ENCODE measurements at places on chromosomes 3 and 15.

GRCh38 chr3:42578054-42578453, 3.7 kb downstream of the SEC22C start:
- DNase-seq = no peak

DNA sequence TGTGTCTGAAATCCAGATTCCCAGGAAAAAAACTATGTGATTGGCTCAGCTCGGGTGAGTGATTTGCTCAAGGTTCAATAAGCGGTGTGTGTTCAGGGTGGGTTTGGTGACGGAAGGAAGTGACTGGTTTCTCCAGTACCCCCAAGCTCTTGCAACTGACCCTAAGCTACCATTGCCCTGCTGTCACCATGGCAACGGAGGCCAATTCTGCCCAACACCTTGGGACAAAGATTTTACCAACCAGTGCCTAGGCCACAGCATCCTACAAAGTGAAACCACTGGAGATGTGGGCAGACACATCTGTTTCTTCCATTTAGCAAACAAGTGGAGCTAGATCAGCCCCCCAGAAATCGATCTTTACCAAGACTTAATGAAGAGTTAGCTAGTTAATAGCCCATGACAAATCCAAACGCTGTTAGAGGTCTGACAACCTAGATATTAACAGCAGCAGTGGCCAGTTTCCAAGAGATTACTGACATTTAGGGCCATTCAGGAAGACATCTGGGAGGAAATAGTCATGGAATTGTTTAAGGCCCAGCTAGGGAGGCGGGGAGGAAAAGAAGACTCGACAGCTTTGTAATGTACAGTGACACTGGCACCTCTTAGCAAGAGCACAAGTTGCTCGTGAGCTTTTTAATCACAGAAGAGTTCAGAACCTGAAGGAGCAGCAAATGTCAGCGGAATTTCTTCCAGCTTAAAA, 195.9 kb downstream of the SLCO3A1 start:
- DNase-seq = no peak

DNA sequence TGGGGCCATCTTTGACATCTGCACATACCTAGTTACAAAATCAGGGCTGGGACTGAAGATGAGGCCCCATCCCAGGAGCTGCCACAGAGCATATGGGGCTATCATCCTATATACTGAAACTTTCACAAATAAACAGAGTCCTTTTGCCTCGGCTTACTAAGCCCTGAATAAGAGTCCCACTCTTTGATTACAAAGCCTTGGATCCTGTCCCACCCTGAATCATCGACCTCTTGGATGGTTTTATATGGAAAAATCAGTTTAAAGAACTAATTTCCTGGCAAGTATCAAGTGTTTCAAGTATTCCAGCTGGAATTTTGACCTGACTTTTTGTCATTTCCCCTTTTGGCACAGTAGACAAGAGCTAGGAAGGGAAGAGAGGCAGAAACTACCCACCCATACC, 331.3 kb upstream of the FRG2C start:
- DNase-seq = no peak

GRCh38 chr3:194472290-194472920, 14.4 kb downstream of the ATP13A3 start:
- no peak for DNase-seq

DNA sequence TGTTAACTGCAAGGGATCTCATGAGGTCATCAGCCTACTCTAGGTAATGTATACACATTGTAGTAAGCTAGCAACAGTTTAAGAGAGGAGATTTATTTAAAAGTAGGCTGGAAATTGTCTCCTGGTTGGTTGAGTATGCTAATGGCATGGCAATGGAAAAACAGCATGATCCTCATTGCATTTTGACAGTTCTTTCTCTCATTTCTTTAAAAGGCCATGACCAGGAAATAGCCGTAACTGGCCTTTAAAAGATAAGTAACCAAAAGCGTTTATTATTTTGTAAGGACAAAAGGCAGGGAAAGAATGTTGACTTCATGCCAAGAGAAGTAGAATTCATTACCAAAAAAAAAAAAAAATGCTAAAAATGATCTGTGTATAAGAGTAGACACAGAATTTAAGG, 310.3 kb downstream of the FGF12 start:
- no peak for DNase-seq

GRCh38 chr3:137148406-137148805, 190.6 kb downstream of the IL20RB start:
- DNase-seq = no peak

DNA sequence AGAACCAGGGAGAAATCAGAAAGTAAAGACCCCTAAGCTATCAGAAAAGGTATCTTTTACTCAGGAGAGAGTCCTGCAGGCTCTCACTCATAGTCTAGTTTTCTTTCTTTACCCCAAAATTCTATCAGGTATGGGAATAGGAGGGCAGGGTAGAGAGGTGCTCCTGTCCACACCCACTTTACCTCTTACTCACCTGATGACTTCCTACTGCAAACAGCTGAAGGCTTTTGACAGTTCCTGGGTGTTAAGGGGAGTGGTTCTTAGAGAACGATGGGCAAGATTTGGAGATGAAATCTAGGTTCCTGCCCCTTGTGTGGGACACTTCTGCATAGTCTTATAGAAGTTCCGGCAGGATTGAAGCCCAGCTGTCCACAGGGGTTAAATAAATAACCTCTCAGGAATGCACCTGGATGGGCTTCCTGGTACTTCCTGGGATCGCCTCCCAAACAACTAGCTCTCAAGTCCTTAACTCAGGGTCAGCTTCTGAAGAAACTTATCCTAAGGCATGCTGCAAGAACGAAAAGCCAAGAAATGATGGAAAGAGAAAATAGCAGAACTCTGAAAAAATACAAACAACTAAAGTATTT, 10.8 kb upstream of the TNFAIP8L3 start:
- DNase-seq = no peak

GRCh38 chr3:10957976-10958749, 34.4 kb upstream of the SLC6A1 start:
- no peak for DNase-seq

GRCh38 chr15:88375234-88375927, 91.8 kb downstream of the MRPL46 start:
- DNase-seq = no peak

DNA sequence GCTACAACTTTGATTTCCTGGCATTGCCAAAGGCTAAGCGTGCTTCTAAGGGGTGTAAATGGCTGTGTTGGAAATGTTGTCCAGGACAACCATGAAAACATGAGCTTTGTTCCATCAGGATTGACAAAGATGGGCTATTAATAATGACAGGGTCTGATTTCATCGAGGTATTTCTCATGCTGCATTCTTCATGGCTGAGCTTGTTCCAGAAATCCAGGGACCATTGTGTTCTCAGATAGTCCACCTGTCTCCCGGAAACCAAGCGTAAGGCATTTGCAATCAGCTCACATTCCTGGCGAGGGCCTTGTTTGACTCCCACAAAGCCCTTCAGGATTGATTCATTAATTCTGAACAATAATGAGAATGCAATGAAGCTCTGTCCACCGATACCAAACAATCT, 111.3 kb downstream of the CD47 start:
- no peak for DNase-seq

- DNase-seq = no peak
These were observed 35.1 kb downstream of the UMPS start for GRCh38 chr3:124765197-124765840.

GRCh38 chr15:74954515-74954914, 2.1 kb downstream of the RPP25 start:
- DNase-seq = no peak

DNA sequence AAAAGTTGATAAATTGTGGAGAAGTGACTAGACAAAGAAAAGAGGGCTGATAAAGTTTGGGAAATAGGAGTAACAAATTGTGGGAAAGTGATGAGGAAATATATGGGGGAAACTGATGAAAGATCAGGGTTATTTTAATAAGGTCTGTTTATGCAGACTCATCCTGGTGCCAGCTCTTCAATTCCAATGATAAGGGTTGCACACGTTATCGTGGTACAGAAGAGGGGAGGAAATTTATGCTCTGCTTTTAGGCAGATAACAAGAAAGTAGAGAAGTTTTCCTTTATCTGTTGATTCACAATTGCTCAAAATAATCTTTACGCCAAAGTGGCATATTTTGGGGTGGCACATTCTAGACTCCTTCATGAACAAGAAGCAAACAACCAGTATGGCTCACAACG, 32.1 kb upstream of the LIPC start:
- DNase-seq = no peak

- DNase-seq = no peak
These were observed 1028.3 kb upstream of the NR2F2 start for GRCh38 chr15:95302206-95302605.

DNA sequence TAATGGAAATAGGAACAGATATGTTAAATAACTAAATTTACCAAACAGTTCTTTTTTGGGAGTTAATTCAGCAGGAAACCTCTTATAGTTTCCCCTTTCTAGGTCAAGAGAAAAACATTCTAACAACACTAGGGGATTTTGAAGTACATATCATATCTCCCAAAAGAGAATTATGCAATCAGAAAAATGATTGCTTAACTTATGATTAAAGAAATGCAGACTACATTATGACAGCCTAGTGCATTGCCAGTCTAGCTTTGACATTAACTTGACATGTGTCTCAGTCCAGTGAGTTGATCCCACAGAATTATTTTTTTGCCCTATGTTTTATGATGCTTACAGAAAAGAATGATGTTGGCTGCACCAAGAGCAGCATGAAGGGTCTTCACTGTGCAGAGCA, 31.7 kb upstream of the NPHP3 start:
- no peak for DNase-seq

- no peak for DNase-seq
These were observed 46.8 kb downstream of the MGLL start for GRCh38 chr3:127775398-127776109.

- no peak for DNase-seq
These were observed 94.8 kb upstream of the FEZF2 start for GRCh38 chr3:62467966-62468722.

DNA sequence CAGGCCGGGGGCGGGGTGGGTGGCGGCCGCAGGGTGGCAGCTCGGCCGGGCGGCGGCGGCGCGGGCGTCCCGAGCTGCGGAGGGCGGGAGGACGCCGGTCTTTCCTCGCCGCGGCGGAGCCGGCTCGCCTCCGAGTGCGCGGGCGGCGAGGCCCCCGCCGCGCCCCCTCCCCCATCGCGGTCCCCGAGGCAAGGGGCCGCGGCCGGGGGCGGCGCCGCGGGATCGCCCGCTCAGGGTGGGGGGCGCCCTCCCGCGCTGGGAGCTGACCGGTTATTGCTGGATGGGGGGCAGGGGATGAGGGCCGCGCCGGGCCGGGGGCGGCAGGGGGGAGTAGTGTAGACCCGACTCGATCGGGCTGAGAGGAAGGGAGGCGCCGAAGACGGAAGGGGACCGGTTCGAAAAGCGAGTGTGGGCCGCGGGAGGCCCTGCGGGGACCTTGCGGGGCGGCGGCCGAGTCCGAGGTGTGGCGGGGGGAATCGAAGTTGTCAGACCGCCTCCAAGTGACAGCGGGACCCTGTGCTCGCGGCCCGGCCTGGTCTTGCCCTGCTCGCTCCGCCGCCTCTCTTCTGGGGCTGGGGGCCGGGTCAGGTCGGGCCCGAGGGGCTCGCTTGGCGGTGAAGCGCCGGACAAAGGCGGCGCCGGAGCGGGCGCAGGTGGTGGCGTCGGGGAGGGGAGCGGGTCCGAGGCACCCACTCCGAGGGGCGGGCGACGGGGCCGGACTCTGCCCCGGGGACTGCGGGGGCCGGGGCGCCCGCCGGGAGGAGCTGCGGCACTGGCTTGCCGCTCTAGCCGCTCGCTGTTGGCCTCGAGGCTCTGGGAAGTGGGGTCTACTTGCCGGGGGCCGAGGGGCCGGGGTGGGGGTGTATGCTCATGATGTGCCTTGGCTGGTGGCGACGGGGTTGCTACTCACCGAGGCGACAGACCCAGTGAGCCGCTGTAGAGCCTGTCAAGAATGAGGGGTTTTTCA, 1.1 kb downstream of the BAHD1 start:
- peak; percentile 42 for DNase-seq

- DNase-seq = no peak
These were observed 286.6 kb downstream of the WDR72 start for GRCh38 chr15:53472883-53473282.

DNA sequence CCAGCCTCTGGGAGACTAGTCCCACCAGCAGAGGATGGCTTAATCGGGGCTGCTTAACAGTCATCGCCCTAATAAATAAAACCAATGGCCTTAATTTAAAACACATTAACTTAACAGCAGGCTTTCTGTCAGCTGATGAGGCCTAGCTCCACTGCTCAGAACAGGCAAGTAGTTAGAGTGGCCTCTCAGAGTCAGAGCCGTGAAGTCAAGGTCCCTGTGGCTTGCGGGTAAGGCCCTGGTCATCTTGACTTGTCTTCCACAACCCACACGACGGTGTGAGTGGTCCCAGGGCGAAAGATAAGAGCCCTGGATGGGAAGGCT, 11.8 kb downstream of the XXYLT1 start:
- no peak for DNase-seq

DNA sequence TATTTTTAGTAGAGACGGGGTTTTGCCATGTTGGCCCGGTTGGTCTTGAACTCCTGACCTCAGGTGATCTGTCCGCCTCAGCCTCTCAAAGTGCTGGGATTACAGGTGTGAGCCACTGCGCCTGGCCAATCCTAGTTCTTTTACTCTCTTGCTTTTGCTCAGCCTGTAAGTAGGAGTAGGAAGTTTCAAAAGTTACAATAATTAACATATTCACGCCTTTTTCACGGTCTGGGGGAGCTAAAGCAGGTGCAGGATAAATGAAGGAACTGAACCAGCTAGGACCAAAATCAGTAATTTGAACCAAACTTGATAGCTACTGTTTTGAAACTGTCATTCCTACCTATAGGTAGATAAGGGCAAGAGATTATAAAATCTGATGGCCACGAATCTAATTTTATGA, 98.5 kb downstream of the CACNA1D start:
- DNase-seq = no peak

DNA sequence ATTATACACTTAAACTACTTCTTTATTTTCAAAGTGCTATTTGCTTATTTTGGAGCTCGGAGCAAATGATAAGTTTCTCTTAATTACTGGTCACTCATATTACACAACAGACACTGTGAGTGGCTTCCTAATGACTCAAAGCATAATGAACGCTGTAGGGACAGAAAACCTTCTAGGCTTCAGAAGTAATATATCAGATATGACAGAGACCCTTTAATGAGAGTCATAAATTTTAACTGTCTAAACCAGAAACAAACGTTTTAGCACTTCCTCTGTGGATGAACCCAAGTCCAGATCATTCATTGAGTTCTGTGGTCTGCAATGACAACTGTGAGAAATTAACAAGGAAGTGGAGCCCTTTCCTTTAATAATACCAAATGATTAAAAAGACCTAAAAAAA, 66.6 kb downstream of the ARPP21 start:
- DNase-seq = no peak

GRCh38 chr15:63556246-63556645, 40.9 kb upstream of the FBXL22 start:
- DNase-seq = no peak

- no peak for DNase-seq
These were observed 12.2 kb upstream of the POLR2M start for GRCh38 chr15:57694279-57694678.

DNA sequence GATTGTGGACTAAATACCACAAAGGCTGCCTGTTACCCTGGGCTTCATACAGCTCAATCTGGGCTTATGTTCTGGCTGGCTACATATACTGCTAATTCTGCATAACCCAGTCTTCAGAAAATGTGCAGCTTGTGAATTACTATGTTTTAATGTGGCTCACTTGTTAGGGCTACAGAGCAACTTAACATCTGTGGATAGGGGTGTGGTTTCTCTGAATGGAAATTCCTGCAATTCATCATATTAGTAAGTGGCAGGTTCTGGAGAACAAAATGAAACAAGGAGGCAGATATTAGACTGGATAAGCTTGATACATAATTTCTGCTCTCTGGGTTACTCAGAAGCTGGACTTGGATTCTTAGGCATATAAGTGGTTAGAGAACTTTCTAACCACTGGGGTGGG, 6.7 kb downstream of the TMEM202 start:
- DNase-seq = no peak

Data from stimulated activated naive CD8-positive, alpha-beta T cell treated with anti-CD3 and anti-CD28 coated beads, Interleukin-15, amount 100 ng/mL, for 72 hours (primary cell).